NCI-H774 (cell line): ENCODE measurements at places on chromosomes 2 and 18.

GRCh38 chr2:149858216-149858615 is 270.6 kb upstream of the MMADHC start:
- DNase-seq: no peak

- DNase-seq: no peak
Measured at GRCh38 chr2:126999106-126999756, 100.5 kb downstream of the TEX51 start.

DNA sequence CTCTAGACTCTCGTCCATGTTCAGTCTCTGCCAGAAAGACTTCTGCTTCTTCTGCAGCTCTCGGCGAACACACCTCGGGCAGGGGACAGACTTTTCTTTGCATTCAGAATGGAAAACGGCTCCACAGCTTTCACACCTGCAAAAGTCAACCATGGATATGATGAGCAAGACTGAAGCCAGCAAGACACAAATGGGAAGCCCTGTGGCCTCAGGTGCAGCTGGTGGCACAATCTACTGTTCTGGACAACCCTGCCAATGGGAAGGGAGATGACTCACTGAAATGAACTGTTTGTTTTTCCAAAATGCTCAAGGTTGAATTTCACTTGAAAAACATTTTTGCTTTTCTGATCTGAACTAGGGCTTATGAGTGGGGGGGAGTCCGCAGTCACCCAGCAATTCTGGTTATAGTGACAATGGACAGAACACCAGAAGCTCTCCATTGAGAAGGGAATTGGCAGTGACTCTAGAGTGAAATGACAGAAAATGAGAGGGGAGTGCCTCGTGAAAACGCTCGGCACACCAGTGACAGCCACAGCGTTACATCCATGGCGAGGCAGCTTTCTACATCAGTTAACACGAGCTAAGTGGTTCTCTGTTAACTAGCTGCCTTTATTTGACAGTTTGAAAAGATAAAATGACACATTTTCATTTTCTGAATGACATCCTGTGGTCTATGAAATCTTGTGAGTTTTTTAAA is 58.8 kb upstream of the FZD5 start:
- DNase-seq: no peak

DNA sequence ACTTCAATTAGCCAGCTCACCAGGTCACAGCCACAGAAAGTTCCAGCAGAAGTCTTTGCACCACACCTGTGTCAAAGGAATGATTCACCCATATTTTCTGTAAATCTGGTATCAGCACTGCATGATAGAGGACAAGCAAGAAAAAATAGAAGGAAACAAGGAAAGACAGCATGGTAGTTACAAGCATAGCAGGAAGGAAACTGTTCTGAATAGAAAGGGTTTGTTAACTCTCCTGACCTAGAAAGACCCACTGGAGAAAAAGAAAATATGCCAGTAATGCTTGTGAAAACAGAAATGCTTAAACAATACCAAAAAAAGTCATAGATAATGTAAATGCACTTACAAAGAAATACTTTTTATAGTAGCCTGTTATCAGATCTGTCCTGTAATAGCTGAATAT is 40.8 kb downstream of the SCRN3 start:
- DNase-seq: no peak

DNA sequence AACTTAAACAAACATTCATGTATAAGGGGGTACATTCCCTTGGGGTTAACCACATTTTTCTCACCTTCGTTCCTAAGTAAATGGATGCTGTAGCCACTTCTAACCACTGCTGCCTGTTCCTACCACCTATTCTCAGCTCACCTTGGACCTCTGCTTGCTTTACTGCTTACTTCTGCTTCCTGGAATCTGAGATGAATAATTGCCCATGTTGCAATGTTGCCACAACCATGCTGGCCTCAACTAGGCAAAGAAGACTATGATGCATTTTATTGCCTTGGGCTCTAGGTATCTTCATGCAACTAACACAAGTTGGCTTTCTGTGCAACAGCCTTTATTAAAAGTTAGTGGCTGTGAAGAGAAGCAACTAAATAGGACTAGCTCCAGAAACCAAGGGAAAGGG is 106.3 kb upstream of the TCF4 start:
- no peak for DNase-seq
